Stimulated activated CD8-positive, alpha-beta memory T cell treated with anti-CD3 and anti-CD28 coated beads, Interleukin-2, amount 100 ng/mL, for 1 hour (primary cell): ENCODE measurements at places on chromosomes 4 and X.

DNA sequence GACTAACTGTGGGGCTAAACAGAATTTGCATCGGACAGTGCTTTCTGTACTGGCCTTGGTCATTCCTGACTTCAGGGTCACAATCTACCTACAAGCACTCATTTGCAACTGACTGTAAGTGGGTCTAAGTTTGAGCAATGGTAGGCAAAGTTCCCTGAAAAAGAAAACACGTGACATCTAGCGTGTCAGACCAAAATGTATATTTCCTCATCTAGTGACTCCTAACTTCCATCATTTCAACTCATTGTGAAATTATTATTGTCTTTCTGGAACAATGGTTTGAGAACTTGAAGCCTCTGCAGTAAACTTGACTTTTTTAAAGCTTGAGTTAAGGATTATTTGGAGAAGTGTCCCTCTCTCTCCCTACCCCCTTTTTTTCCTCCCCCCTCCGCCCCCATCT lies 113.6 kb downstream of the MID1 start:
- DNase-seq = no peak

DNA sequence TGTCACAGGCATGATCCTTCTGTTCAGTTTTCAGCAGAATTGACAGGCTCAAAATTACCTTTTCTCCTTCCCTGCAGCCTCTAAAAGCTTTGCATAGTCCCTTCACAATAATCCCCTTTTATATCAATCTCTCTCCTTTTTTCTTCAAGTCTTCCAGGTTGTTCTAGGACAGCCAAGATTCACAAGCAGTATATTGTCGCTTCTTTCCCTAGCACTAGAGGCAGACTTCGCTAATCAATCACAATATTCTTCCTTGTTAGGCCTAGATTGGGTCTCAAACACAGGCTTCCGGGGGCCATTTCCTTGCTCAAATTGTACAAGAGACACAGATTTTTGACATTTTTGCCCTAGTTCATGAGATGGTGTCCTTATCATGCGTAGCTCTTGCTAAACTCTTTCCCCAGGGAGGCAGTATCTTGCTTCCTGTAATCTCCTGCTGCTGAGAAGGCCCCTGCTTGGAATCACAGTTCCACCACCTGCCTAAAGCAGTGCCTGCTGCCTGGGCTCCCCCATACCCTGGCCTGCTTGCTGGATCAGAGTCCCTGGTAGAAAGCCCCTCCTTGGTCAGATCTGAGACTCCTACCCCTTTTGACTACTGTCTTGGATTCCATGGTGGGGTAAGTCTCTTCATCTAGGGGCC lies 57.3 kb downstream of the DMP1 start:
- no peak for DNase-seq

- no peak for DNase-seq
These were observed 247.3 kb downstream of the SLC7A11 start for GRCh38 chr4:137994853-137995252.

- no peak for DNase-seq
These were observed 395 bp upstream of the SOWAHB start for GRCh38 chr4:76898385-76898692.

DNA sequence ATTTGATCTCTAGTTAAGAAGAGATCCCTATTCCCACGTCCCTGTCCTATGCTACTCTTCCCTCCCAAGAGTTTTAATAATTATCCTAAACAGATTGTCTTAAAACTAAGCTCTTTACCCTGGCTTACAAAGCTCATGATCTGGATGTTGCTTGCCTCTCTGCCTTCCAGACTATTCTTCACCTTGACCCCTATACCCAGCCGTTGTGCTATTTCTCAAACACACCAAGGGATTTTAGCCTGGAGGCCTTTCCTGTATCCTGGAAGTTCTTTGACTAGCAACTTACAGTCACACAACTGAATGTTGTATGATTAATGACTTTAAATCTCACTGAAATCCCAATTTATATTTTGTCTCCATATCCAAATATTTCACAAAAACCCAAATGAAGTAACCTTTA lies 314.9 kb downstream of the ADGRL3 start:
- no peak for DNase-seq

DNA sequence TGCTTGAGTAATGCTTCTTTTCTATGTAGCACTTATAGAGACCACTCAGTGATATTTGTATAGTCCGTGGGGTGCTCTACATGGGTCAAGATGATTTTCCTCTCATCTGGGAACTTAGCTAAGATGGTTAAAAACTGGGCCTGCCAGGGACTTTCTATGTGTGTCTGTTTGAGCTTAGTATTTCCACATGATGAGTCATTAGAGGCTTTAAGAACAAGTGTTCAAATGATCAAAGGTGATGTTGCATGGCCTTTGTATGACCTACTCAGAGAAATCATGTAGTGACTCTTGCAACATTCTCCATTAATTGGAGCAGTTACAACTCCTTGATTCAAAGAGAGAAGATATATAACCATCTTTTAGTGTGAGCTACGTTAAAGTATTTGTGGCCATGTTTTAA lies 1480.5 kb upstream of the IGFBP7 start:
- no peak for DNase-seq

- DNase-seq = no peak
These were observed 135.7 kb downstream of the ZNF330 start for GRCh38 chr4:141356321-141356962.

- DNase-seq = no peak
These were observed 707.9 kb downstream of the CENPC start for GRCh38 chr4:66837279-66837922.

- no peak for DNase-seq
These were observed 74.4 kb downstream of the AFF1 start for GRCh38 chr4:87009095-87009648.

DNA sequence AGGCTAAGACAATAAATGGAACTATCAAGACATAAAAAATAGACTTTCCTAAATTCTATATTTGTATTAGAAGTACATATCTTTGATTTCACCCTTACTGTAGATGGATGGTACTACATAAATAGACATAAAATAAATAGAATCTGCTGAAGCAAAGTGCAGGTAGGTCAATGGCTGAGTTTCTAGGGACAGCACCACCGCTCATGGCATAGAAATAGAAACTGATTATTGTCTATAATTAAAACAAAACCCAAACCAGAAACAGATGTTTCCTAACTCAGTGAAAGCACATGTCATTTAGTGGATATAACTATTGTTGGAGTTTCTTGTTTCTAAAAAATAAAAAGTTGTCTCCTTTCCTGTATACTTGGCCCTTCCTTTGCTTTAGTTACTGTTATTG lies 387.3 kb upstream of the ADGRL3 start:
- DNase-seq = no peak

GRCh38 chr4:16169490-16169889 lies 56.8 kb downstream of the TAPT1 start:
- DNase-seq = no peak

DNA sequence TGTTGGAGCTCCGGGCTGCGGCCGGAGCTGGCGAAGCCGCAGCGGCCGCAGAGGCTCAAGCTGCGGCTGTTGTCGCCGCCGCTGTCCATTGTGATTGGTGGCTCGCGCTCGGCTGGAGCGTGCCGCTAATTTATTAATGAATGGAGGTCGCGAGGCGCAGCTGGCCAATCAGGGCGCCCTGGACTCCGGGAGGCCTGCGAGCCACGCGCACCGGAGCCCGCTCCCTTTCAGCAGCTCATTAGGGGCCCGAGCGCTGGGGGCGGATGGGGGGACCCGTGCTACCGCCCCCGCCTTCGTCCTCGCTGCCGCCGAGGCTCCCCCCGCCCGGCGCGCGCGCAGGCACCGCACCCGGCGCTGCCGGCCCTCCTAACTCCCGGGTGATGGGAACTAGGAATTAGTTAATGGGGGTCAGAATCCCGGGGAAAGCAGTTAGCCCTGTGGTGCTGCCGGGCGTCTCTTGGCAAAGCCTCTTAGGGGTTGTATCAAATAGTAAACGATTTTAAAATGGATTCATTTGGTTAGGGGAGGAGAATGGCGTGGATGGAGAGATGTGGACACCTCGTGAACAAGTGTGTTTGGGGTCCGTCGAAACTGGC lies 589 bp upstream of the NEUROG2 start:
- no peak for DNase-seq

DNA sequence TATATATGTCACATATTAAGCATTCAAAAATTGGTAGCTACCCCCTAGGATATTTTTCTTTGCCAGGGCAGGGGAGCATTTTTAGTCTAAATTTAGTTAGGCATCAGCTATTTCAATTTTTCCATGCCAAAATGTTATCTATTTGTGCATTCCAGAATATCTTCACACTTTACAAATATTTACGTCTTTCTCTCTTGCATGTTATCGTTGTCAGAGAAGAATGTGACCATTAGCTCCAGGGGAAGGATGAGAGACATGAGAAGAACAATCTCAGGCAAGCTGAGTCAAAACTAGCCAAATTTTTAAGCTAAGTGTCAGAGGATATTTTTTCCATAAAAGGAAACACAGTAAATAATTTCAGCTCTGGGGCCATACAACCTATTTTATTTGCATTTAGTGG lies 885.0 kb upstream of the EPHA5 start:
- no peak for DNase-seq

- DNase-seq = no peak
These were observed 22.1 kb downstream of the NHS start for GRCh38 chrX:17397074-17397473.

DNA sequence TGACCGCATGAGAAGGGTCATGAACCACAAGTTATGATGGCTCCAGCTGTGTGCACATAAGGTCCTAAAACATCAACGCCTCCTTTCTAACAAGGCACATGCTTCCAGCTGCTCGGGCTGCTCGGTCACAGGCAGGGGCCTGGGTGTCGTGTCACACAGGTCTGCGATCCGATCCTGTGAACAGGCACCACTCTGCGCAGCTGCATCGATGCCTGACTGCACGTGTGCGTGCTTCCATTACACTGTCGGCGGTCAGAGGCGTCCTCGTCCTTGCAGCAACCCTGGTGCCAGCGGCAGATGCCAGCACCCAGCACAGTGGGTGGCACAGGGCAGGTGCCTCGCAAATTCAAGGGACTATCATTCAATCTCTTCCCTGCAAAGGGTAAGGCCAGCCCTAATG lies 23.9 kb downstream of the ZFYVE28 start:
- DNase-seq = no peak

GRCh38 chrX:117059848-117060247 lies 597.1 kb upstream of the CT83 start:
- no peak for DNase-seq

DNA sequence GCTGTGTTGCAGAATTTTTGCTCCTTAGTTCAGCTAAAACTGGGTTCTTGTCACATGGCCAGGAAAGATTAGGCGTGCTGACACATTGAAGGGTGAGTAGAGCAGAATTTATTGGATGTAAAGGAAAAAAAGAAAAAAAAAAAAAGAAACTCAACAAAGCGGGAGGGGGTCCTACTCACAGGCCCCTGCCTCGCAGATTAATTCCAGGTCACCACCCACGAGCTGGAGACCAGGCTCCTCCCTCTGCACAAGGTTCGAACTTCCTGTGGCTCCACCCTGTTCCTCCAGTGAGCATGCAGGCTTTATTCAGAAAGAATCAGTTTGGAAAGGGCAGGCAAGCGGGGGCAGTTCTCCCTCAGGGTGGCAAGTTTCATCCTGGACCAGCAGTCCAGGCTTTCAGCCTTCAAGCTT lies 17.1 kb downstream of the MGST2 start:
- no peak for DNase-seq

GRCh38 chrX:43238461-43238945 lies 417.6 kb upstream of the MAOA start:
- no peak for DNase-seq

DNA sequence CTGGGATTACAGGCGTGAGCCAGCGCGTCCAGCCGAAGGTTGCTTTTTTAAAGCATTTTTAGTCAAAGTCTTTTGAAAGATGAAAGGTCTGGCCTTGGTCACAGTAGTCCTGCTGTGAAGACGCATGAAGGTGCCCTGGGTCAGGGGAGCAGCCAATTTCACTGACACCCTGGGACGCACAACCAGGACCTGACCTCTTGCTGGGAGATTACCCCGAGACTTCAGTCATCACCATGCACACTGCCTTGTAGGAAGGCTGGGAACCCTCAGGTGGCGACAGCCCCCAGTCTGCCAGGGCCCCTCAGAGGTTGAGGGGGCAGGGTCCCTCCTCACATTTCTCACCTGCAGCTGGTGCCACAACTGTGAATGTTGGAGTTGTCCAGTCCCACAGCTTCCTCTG lies 53.2 kb downstream of the CPLX1 start:
- DNase-seq = no peak
